GM12891 (cell line): ENCODE measurements at places on chromosomes 16 and 17.

GRCh38 chr17:17696882-17697633 lies 15.8 kb downstream of the RAI1 start:
- DNase-seq = no peak

DNA sequence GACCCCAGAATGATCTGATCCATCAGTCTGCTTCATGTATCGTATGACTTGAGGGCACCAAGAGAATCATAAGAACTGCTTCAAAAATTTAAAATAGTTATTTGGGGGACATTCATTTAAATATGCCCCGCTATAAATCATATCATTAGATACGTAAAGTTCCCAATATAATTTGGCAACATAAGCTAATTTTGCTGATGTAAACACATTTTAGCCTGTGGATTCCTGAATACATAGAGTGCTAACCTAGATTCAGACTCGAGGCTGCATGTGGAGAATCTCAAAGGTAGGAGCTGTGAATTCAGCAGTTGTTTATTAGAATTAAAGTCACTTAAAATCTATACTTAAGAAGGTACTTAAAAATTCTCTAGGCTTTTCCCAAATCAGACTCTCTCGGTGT lies 24.9 kb downstream of the ANKFN1 start:
- no peak for DNase-seq

DNA sequence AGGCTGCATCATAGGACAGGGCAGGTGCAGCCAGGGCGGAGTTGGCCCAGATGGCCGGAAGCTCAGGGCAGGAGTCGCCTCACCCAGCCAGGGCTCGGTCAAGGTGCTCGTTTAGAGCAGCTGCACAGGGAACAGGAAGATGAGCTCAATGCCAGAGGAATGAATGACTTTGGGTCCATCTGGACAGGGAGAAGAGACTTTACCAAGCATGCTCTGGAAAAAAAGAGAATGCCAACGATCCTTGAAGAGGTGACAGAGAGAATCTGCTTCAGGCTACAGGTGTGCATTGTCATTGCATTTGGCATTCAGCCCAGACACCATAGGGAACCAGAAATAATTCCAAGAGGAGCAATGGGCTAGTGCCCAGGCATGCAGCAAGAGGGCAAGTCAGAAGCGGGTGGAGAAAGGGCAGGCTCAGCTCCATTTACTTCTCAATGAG lies 6.7 kb upstream of the MPP3 start:
- no peak for DNase-seq

DNA sequence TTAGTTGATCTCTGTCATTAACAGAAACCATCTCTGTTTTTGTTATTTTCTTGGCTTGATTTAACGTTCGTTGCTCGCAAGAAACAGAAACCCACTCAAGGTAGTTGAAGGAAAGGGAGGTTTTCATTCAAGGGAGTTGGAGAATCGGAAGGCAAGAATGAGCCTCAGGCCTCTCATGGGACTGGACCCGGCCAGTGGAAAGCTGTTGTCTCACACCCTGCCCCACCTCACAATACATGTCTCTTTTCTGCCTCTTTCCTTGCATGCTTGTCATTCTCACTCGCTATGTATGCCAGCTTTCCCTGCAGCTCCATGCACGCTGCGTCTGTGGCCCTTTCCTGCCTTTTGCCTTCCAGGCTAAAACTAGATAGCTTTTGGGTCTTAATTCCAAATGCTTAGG lies 18.3 kb downstream of the DCAF7 start:
- DNase-seq = no peak

- no peak for DNase-seq
These were observed 698 bp downstream of the ACBD4 start for GRCh38 chr17:45135978-45136791.

DNA sequence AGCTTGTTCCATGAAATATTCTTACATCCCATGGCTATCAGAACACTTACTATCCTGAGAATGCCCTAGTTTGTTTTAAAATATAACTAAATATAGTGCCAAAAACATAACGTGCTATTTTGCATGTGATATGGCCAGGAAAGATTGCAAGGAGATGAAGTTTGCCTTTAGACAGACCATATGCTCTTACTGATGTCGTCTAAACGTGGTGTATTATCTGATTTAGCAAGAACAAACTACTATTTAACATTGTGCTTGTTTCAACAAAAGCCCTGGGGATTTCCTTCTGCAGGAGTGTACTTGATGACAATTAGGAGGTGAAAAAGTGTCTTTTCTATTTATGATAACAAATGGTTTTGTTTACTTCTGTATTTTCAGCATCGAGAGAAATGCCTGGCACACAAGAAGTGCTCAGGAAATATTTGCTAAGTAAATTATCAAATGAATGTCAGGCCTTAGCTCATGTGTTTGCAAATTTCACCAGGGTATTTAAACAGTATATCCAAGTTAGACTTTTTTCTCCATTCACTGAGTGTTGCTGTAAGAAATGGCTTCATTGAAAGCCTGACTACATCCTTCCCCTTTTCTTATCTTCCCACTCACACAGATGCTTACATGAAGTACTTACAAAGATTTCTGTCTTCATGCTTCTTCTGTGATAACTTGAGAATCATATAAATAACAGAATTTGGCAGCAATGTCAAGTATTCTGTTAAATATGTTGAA lies 1033.6 kb downstream of the CDH8 start:
- DNase-seq = no peak

DNA sequence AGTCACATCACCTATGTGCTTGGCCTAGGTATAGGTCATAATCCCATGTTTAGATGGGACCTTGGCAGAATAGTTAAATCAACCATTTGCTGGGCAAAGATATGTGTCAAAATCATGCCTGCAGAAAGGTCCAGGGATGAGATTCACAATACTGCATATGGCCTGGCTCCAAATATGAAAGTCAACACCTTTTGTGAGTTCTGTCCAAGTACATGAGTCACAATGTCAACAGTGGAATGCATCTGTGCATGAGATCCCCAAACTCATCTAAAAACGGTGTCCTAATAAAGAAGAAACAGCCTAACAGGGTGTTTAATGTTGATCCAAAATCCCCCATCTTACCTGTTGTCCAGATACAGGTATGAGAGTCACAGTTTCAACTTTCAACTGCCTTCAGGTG lies 1847.5 kb downstream of the TP53TG3F start:
- DNase-seq = no peak

- no peak for DNase-seq
These were observed 18.0 kb upstream of the PMFBP1 start for GRCh38 chr16:72189865-72190371.

- no peak for DNase-seq
These were observed 36.7 kb upstream of the SREBF1 start for GRCh38 chr17:17873450-17873991.

DNA sequence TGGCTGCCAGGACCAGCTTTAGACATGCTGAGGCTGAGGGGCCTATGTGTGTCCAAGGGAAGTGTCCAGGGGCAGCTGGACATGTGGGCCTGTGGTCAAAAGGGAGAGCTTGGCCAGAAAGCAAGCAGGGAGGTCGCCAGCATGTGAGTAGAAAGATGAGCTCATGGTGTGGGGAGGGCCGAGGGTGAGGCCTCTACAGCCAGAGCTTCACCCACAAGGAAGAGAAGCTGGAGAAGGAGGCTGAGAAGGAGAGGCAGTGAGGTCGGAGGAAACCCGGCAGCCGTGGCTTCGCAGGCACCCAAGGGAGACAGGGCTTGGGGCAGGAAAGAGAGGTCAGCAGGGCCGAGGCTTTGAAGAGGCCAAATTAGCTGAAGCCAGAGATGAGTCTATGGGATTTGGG lies 4.0 kb upstream of the HSD11B2 start:
- DNase-seq = no peak

DNA sequence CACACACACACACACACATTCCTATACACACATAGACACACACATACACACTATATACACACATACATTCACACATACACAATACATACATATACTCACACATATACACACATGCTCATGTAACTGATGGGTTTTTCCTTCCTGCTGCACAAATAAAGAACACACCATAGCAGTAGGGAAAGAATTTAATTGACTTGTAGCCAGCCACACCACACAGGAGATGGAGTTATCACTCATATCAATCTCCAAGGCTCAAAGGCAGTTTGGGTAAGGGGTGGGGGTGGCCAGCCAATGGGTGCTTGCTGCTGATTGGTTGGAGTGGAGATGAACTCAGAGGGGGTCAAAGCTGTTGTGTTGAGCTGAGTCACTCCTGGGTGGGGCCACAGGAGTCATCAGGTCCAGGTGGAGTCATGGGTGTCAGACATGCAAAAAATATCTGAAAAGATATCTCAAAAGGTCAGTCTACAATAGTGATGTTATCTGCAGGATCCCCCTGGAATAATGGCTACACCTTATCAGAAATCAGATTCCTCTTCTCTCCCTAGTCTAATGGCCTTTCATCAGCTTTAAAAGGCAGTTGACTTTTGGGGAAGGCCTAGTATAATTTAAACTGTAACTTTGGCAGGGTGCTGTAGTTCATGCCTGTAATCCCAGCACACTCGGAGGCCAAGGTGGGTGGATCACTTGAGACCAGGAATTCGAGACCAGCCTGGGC lies 46.1 kb downstream of the WSB1 start:
- no peak for DNase-seq

DNA sequence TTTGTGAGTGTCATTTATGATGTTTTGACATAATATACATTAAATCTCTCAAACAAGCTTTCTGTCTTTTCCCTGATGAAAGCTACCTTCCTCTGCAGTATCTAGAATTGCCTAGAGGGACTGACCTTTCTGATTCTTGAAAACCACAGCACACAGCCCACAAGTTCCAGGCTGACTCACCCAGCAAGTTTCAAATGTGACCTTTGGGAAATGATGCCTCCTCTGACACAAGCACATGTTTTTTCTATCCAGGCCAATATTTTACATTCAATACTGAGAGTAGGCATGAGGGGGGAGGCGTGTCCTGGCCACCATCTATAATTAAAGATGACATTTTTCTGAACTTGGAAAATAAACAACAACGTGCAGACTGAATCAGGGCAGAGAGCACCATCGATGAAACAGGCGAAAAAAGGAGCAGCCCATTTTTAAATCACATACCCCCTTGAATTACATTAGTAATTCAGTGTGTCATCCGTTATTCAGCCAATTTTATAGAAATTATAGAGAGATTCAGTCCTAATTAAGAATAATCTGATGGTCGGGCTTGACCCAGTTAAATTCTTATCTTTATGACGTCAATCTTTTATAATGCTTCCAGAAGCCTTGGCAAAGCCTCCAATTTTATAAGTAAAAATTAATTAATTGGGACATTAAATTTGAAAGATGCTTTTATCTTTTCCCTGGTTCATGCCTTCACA lies 292.6 kb upstream of the CDH11 start:
- DNase-seq = no peak

- DNase-seq = no peak
These were observed 9.1 kb downstream of the ASIC2 start for GRCh38 chr17:33284022-33284421.

GRCh38 chr16:88558457-88559442 lies 11.5 kb upstream of the ZC3H18 start:
- no peak for DNase-seq

DNA sequence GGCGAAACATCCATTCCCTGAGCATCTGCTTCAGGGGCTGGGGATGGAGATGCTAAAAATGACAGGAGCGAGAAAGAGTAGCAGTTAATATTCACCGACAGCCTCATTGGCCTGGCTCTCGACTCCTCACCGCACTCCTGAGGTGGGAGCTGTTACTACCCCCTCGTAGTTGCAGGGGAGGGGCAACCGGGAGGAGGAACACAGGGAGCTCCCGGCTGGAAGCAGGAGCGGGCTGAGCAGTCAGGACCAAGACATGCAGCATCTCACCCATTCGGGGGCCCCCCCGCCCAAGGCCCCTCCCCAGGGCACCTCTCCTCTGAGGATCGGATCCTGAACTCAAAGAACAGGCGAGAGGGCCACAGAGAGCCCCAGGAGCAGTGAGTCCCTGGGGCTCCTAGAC lies 4.5 kb upstream of the ACSF3 start:
- DNase-seq = no peak

- DNase-seq = no peak
These were observed 171.5 kb downstream of the SPECC1 start for GRCh38 chr17:20180661-20181060.

DNA sequence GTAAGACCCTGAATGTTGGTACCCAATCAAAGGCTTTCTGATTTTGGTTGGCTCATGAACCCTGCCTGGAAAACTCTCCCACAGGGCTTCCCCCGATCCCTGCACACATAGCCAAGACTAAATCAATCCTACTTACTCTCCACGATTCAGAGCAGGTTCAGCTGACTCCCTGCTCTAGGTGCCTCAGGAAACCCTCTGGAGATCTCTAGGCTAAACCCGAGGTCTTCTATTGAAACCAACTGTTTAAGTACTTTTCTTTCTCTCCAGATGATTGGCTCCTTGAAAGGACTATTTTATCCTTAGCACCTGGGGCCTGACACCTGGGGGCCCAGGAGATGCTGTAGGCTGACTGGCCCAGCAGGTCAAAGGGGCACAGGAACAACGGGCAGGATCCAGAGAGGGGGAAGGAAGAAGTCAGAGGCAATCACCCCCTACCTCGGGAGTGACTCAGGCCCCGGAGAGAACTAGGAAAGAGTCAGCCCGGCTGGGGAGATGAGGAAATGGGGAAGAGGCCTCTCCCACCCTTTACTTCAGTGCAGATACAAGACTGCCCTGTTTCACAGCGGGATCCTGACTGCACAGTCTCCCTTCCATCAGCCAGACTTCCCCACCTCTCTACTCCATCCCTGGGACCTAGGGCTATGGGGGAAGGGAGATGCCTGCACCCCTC lies 2.0 kb downstream of the TBC1D10B start:
- DNase-seq = no peak

DNA sequence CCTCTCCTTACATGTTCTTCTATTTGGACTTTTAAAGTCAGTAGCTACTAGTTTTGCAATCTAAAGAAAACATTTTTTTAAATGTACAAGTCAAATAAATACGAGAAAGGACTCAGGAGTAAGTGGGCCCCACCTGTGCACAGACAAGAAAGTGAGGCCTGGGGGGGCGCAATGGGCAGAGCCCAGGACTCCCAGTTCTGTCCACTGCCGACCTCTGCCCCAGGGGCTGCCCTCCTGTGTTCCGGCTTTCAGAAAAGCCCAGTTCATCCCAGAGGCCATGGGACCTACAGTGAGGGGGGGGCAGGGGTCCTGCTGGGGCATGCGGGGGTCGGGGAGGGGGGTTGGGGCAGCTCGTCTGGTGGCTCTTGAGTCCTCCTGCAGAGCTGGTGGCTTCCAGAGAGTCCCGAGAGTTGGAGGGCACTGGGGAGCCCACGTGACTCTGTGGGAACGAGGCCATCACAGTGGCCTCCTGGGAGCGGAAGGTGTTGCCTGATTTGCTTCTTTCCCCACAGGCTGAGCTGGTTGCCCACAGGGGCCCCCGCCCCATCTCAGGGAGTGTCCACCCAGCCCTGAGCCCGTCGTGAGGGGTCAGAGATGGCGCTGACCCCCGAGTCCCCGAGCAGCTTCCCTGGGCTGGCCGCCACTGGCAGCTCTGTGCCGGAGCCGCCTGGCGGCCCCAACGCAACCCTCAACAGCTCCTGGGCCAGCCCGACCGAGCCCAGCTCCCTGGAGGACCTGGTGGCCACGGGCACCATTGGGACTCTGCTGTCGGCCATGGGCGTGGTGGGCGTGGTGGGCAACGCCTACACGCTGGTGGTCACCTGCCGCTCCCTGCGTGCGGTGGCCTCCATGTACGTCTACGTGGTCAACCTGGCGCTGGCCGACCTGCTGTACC lies 2.4 kb downstream of the UTS2R start:
- no peak for DNase-seq

- DNase-seq = no peak
These were observed 16.2 kb downstream of the SOCS3 start for GRCh38 chr17:78343543-78344201.

GRCh38 chr16:22890976-22891375 lies 77.0 kb downstream of the HS3ST2 start:
- DNase-seq = no peak

- DNase-seq = no peak
These were observed 14.9 kb downstream of the SNF8 start for GRCh38 chr17:48929812-48930165.
